ENCODE measurements at places on chromosomes 3 and 15. TPM values are rescaled to one million over a fixed set of nuclear protein-coding genes. Genes with fewer than 3 reads are reported as not detected.

Gene FAM81A
- total RNA-seq, result 1.3 TPM

DNA sequence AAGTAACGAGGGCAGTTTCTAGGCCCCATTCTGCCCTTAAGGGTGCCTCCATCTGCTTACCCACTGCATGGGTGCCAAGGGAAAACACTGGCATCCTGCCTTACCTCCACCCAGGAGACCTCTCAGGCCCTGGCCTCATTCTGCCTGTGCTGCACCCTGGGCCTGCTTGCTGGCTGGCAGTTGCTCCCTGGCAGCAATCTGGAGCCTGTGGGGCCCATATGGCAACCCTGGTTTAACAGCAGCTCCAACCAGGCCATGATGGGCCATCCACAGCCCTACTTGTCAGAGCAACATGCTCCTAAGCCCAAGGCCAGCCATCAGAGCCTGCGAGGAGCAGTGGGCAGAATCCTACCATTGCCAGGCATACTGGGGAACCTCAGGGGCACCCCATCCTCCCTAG lies 3.7 kb downstream of the C3orf18 start:
- DNase-seq, result no peak

Gene PCOLCE2
- 2.0 TPM for total RNA-seq

Gene LRRC58
- 41.4 TPM for total RNA-seq

Gene TIMP4
- not detected for total RNA-seq

DNA sequence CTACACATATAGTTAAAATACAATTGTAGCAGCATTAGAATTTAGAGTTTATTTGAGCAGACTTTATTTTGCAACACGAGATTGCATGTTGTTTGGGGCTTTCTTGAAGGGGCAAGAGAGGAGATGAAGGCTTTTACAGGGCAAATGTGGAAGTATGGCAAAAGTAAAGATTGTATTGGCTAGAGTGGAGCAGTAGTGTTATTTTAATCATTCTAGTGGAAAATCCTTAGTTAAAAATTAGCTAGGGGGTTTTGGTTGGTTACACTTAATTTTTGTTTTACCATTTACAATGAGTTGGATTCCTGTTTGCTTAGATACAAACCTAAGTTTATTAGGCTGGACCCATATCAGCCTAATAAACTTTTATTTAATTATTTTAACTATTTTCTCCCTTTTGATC lies 4.6 kb downstream of the OR5H15 start:
- DNase-seq, result no peak

Gene EPHA6
- total RNA-seq, result not detected

- DNase-seq, result no peak
Observed at GRCh38 chr3:23913873-23914743, 2.7 kb downstream of the NKIRAS1 start.

Gene ADAMTS9
- not detected for total RNA-seq

Gene USP8
- total RNA-seq, result 51.9 TPM

Gene C2CD4B
- not detected for total RNA-seq

DNA sequence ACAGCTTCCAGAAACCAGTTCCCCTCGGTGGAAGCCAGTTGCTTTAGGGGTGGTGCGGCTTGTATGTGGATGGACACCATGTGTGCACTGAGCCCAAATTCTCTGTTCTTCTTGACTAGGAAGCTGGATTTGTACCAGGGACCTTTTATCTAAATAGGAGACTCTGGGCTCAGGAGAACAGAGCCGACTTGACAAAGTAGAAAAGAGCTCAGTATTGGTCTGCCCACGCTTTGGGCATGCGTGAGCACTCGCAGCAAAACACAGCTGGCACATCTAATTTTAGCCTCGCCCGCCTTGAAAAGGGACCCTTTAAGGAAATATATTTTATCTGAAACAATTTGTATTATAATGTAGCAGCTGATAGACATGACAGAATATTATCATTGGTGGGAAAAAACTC lies 1.1 kb upstream of the RBMS3 start:
- DNase-seq, result no peak

DNA sequence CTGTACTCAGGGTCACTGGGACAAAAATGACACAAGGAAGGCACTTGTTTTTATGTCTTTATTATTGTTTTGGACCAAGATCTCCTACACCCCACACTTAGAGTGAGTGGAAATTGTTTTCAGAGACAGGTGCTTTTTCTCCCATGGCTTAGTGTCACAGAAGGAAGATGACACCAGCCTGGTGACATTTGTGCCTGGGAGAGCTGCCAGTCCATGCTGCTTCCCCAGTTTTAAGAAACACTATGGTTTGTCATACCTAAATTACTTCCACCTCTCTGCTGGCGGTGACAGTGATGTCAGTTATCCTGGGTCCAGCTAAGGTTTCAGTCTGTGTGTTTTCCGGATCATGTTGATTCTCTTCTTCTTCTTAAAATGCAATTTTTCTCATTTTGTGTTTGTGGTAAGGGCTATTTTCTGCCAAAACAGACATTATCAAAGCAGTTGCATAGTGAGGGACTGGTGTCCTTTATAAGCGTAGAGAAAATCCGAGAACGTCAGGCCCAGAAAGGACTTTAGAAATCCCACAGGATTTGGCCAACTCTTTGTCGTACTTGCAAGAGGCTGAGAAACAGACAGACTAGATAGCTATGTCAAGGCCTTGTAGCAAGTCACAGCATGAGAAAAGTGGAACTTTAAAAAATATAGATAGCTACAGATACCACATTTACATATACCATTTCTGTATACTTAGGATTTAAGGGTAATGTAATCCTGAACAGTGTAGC lies 149.5 kb downstream of the TP63 start:
- DNase-seq, result no peak

- no peak for DNase-seq
Observed at GRCh38 chr3:14874784-14875183, 56.0 kb downstream of the FGD5 start.

Gene UBE2E2
- total RNA-seq, result 13.2 TPM

Gene BTLA
- 34.1 TPM for total RNA-seq

DNA sequence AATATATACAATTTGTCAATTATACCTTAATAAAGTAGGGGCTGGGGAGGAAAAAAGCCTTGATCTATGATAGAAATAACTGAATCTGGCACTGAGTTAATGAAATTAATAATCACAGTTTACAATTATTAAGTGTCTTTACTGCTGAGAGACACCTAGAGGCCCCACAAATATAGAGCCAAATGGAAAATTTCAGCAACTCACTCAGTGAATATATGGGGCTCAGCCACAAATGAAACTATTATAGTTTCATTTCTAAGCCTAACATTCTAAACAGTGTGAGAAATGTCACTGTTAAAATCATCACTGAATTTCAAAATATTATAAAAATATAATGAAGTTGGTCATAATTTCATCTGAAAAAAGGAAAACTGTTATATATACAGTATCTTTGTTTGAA lies 40.3 kb downstream of the GNB4 start:
- no peak for DNase-seq

Gene PEAK1
- 33.2 TPM for total RNA-seq

GRCh38 chr3:69696367-69696766 lies 42.9 kb upstream of the MITF start:
- DNase-seq, result no peak

Gene SPINT1
- total RNA-seq, result 3.4 TPM

Gene DYNLT2B
- 8.1 TPM for total RNA-seq

GRCh38 chr3:150744041-150744918 lies 18.7 kb downstream of the SIAH2 start:
- no peak for DNase-seq

GRCh38 chr3:111968319-111969054 lies 10.3 kb upstream of the ABHD10 start:
- no peak for DNase-seq

- DNase-seq, result no peak
Observed at GRCh38 chr15:44810237-44810636, 73.9 kb downstream of the TRIM69 start.

Gene SLC28A2
- not detected for total RNA-seq

Gene ITIH4
- 6.8 TPM for total RNA-seq

GRCh38 chr15:37536967-37537605 lies 397.4 kb upstream of the TMCO5A start:
- no peak for DNase-seq

GRCh38 chr3:96959901-96960641 lies 145.7 kb downstream of the EPHA6 start:
- DNase-seq, result no peak

GRCh38 chr3:57411715-57412114 lies 119.2 kb upstream of the ASB14 start:
- no peak for DNase-seq

- no peak for DNase-seq
Observed at GRCh38 chr3:96860882-96861281, 46.5 kb downstream of the EPHA6 start.

GRCh38 chr3:136068708-136069107 lies 103.2 kb downstream of the PPP2R3A start:
- DNase-seq, result no peak

DNA sequence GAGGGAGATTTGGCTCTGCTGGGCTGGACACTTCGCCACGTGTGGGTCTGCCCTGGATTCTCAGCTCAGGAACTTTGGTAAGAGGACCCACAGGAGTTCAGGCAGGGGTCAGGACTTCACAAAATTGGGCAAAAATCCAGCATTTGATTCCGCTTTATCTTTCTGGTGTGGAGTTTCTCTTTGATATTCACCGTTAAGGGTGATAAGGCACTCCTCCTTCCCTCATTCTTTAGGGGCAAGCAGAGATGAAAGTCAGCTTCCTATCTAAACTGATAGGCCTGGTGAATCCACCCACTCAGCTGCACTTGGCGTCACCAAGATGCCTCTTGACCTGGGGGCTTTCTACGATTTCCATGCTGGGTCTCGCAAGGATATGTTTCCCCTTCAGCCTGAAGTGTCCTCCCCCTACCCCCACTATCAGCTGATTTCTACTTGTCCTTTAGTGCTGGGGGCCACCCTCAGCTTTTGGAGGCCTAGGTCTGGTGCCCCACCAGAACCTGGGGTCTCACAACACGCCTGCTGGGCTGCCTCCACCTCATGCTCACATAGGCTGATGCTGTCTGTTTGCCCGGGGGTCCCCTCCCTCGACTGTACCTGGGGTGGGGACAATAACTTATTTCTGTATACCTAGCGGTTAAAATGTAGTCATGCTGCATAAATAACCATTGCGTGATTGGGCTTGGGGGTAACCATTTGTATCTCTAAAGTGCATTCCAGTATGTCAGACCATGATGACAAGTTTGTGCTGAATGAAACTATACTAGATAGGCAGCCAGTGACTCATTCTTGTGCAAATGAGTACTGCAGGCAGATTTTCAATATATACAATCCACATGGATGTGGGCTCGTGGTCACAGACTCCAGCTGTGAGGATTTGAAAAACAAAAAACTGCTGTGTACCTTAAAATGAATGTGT lies 248.3 kb downstream of the ADAMTS17 start:
- no peak for DNase-seq

- DNase-seq, result no peak
Observed at GRCh38 chr3:15982243-15982642, 184.5 kb upstream of the ANKRD28 start.

DNA sequence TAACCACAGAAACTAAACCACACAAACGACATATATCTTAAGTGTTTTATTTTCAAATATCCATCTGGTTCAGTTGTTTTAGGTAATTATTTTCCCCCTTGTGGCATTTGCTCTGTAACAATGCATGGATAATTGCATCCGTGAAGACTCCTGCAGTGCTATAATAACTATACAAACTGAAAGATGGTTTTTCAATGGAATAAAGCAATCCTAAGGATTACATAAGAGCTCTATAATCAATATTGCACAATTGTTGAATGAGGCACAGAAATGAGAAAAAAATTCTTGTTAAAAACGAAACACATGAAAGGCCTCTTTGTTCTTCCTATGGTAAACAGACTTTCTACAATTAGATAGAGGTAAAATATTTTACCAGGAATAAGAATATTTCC lies 446.0 kb upstream of the EPHA3 start:
- no peak for DNase-seq

GRCh38 chr3:111244760-111245159 lies 173.1 kb downstream of the NECTIN3 start:
- DNase-seq, result no peak

Gene MGLL
- 0.29 TPM for total RNA-seq

Gene NDN
- total RNA-seq, result 3.9 TPM

Gene ANKUB1
- total RNA-seq, result not detected

Gene SCAANT1
- total RNA-seq, result not detected

DNA sequence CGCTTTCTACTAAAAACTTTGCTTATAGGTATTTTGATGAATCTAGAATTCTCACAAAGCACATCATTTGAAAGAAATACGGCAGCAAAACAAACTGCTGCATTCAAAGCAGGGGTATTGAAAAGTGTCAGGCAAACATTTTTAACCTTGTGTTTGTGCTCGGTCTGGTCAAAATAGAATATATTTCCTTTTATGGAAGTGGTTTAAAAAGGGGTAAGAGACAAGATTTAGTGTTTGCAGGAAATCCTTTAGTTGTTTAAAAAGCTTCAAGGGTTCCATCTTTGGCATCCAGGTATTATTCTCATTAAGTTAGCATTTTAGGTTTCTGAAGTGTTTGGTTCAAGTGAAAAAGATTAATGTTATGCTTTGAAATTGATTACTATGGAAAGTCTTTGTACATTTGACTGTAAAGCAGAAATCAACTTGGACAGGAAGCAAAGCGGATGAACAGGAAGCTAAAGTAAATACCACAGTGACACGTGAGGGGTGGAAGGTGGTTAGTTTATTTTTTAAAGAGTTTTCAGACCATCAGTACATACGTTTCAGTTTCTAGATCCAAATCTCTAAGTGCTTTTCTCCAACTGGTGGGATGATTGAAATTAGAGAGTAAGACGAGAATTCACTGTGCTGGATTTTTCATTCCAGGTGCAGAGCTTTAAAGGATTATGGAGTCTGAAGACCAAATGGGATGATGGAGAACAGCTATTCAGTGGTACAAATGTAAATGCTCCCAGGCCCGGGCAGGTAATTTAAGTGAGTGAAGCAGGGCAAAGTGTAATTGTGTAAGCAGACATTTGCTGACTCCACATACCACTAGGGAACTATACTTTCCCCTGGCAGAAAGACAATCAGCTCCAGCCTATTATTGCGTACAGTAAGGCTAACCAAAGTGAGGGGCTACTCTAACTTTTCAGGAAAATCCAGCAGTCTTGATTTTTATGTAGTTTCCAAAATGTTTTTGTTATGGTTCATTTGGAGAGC lies 341.8 kb upstream of the TBL1XR1 start:
- no peak for DNase-seq

DNA sequence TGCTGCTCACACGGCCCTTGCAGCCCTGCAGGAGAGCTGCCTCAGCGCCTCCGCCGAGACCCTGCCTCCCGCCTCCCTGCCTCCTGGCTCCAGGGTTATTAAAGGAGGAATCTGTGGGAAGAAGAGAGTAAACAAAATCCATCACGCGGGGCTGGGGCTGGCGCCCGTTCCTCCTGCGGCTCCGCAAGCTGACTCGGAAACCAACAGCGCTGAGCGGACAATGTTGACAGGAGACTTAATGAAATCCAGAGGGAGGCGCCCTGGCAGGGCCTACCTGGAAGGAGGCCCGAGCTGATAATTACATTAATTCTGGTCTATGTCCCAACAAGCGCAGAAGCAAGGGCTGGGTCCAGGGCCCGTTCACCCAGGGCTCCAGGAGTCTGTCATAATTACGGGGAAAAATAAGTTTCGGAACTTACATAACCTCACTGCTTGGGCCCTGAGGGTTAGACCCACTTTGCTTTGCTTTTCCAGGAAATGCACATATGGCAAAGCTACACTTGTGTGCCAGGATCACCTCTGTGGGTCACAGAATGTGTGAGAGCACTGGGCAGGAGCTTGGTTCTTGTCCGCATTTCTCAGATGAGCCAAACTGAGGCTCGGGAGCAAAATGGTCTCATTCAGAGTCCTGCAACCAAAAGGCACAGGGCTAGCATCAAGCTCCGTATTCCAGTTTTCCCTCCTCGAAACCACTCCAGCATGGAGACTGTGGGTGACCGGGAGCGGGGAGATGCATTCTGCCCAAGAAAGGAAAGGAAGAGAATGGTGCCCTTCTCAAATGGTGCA lies 43.8 kb upstream of the SLC6A6 start:
- DNase-seq, result no peak

GRCh38 chr3:22373182-22373581 lies 622.2 kb upstream of the ZNF385D start:
- DNase-seq, result no peak

Measured in activated naive CD8-positive, alpha-beta T cell treated with anti-CD3 and anti-CD28 coated beads for 36 hours (primary cell).